ENCODE measurements at places on chromosomes 7 and 10. TPM values are rescaled to one million over a fixed set of nuclear protein-coding genes. Genes with fewer than 3 reads are reported as not detected.

SLC16A9 gene
- total RNA-seq = 0.07 TPM

LCOR gene
- total RNA-seq = 15.8 TPM

KCNH2 gene
- 0.30 TPM for total RNA-seq

RET gene
- 0.15 TPM for total RNA-seq

DENND2A gene
- total RNA-seq = 11.5 TPM

GAD2 gene
- not detected for total RNA-seq

ACHE gene
- not detected for total RNA-seq

ALOX5 gene
- total RNA-seq = not detected

TMEM270 gene
- 0.32 TPM for total RNA-seq

PYROXD2 gene
- total RNA-seq = 0.54 TPM

GRID2IP gene
- total RNA-seq = 0.02 TPM

GRCh38 chr10:48943096-48943495 is 3.5 kb upstream of the LRRC18 start:
- DNase-seq = no peak

- no peak for DNase-seq
These were observed 238.7 kb downstream of the MAD1L1 start for GRCh38 chr7:1993776-1994740.

GRCh38 chr10:45418849-45419675 is 45.0 kb downstream of the ALOX5 start:
- peak; percentile 26 for DNase-seq

DNA sequence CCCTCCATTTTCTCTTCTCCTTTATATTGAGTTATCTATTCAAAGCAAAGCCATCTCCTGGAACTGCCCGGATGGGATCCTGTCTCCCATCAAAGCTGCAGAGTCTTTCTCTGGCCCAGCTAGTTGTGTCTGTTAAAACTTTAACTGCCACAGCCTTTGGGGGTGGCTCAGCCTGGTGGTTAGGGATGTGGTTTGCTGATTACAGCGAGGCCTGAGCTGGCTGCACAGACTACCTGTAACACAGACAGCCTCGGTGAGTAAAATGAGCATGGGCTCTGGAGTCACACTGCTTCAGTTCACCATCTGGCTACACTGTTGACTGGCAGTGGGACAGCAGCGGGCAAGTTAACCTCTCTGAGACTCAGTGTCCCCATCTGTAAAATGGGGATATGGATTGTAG is 18.4 kb upstream of the HABP2 start:
- peak; percentile 21 for DNase-seq

- no peak for DNase-seq
These were observed 166.4 kb upstream of the TNRC18 start for GRCh38 chr7:5589819-5590595.

DNA sequence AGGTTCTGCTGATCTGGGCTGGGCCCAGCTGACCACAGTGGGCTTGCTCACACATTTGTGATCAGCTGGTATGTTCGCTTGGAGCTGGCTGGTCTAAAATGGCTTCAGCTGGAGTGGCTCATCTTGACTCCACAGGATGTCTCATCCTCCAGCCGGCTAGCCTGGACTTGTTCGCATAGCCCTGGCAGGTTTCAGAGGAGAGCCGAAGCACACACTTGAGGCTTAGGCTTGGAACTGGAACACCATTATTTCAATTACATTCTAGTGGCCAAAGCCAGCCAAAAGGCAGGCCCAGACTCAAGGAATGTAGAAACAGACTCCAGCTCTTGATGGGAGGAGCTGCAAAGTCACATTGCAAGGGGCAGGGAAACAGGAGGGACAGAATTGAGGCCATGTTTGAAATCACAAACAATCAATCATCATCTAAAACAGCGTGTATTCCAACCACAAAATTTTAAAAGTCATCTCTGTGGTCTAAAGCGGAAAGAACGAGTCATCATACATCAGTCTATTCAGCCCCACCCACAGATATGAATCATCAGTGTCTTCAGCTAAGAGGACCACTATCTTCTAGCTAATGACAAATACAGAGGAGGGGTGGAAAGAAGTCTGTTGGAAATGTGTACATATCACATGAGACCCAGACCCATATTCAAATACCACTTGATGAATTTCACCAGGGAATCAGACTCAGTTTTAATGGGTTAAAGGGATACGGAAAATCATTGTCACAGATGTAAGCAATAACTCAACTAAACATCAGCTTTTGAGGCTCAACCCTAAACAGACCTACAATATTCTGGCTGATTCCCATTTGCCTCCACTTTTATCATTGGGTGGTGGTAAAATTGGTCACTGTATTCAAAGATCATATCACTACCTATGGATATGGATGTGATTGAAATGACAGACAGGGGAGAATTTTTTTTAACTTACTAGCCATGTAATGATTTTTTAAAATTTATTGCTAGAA is 139.0 kb upstream of the MKLN1 start:
- DNase-seq = peak; percentile 99

DNA sequence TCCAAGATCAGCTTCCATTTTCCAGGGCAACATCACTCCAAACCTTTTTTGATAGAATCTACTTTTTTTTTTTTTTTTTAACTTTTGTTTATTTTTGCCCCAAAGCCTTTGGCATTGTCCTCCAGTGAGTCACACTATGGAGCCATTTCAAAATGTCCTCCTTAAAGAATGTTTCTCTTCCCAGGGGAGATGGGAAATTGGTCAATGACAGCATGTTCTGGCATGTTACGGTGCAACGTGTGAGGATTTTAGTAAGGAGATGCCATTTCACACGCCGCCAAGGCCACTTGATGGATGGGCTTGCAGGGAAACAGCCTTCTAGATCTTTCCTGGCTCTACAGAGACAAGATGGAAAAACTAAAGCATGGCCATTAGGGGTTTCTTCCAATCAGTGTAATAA is 30.7 kb upstream of the TRIL start:
- peak; percentile 98 for DNase-seq

- DNase-seq = no peak
These were observed 175.6 kb downstream of the ELFN1 start for GRCh38 chr7:1845536-1846311.

DNA sequence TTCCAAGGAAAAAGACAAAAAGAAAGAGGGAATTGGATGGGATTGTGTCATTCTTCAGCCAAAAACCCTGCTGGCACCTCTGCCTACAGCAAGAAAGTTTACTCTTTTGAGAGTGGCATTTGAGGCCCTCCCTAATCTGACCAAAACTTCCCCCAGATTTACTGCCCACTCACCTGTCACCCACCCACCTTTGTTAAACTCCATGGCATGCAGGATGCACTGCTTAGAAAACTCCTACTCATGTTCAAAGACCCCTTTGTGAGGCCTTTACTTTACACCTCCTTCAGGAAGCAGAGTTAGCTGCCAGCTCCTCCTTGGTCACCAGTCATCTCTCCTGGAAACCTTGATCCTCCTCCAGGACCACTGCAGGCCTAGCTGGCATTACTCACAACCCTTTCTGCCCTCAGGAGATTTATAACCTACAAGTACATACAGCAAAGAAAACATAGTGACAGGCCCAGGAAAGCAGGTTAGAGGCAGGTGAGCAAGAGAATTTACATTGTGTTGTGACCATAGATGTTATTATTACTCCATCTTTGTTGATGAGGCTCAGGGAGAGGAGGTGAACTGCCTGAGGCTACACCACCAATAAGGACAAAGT is 10.3 kb upstream of the PLAC9 start:
- peak; percentile 36 for DNase-seq

- DNase-seq = peak; percentile 74
These were observed 22.8 kb upstream of the ITGB8 start for GRCh38 chr7:20307901-20308300.

GRCh38 chr7:29926741-29927140 is 62.9 kb downstream of the SCRN1 start:
- DNase-seq = no peak

GRCh38 chr7:95919556-95919955 is 147.2 kb downstream of the DYNC1I1 start:
- no peak for DNase-seq
